ENCODE measurements at places on chromosomes 6 and 20.

DNA sequence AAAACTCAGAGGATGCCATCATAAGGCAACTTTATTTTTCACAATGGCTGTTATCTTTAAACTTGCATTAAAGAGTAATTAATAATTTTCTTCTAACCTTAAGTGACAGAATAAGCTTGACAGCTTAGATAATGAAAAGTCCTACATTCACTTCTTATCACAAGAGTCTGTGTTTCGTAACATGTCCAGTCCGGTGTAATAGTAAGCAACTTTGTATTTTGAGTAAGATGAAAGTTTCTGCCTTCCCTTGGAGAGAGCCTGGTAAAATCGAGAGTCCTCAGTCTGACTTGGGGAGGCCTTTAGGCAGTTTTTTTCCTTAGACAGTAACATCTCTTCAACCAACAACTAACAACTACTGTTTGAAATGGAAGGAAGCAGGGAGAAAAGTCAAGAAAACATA is 195.6 kb downstream of the GRM1 start:
- no peak for DNase-seq

- DNase-seq, result no peak
These were observed 831.6 kb downstream of the C6orf118 start for GRCh38 chr6:164477790-164478189.

DNA sequence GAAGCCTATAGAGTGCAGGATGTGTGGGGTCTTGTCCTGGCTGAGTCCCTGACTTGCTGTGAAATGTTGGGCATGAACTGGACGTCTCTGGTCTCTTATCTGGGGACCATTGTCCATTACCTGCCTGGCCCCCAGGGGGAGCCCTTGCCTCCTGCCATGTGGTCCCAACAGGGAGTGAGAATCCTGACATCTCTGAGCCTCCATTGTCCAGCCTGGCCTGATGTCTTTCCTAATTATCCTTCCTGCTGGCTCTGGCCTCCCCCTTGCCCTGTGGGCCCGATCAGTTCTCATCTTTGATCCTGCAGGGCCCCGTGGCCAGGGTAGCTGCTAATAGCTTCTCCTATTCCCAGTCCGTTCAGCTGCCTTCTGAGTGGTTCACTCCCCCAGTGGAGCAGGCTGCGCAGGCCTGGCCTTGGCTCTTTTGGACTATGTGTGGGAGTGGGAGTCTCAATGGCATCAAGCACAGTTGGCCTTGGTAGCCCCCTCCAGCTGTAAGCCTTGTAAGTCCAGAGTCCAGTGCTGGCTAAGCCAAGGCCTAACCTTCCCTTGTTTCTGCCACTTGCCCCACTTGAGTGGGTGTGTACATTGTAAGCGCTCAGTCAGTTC is 77.9 kb upstream of the RALY start:
- DNase-seq, result no peak

DNA sequence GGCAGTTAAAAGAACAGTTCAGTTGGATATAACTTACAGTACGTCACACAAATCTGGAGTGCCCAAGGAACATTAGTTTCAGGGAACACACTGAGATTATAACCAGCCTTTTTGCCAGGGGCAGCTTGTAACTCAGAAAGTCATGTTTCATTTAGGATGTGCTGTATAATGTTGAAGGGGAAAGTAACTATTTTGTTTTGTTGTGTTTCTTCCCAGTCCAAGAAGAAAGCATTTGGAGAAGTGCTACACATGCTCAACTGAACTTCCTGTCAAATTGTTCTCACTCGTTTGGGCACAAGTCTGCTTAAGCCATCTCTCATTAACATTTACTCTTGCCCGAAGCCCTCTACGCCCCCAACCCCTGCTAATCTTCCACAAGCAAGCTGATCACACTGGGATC is 157.9 kb downstream of the BTBD9 start:
- DNase-seq, result no peak

- no peak for DNase-seq
These were observed 62.4 kb upstream of the RREB1 start for GRCh38 chr6:7045331-7045730.
